ENCODE measurements at places on chromosomes 16 and 17.

GRCh38 chr17:7493941-7494340 is 9.8 kb downstream of the POLR2A start:
- DNase-seq, result no peak

- peak; percentile 92 for DNase-seq
Observed at GRCh38 chr17:48026502-48027321, 10.9 kb downstream of the COPZ2 start.

- DNase-seq, result no peak
Observed at GRCh38 chr16:73527187-73527586, 479.3 kb upstream of the ZFHX3 start.

DNA sequence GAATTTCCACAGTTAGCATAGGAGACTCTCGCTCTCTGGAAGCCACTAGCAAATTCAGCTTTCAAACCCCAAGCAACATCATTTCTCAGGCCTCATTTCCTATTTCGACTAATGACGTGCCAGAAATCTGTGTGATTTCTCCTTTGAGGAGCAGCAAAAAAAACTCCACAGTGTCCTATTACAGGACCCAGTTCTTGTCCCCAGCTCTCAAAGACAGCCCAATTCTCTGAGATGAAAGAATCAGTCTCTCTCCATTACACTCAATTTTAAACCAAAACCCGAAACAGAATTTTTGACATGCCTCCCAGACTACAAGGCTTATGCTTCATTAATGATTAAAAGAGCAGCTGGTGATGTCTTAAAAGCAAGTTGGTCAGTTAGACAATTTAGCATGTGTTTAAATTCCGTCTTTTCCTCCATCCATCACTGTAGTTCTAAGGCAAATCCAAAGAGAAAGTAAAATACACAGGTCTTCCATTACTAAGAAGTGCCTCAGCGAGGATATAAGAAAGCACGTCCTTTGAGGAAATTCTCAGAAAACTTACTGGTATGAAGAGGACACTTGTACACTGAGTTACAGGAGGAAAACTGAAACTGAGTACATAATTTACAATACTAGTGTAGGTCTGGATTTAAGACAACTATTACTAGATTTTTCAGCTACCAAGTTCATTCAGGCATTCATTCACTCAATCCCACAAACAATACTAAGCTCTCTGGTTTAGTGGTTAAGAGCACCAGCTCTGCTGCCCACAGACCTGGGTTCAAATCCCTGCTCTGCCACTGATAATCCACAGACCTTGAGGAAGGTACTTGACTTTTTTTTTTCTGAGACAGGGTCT is 12.5 kb downstream of the TOM1L2 start:
- peak; percentile 34 for DNase-seq

- peak; percentile 16 for DNase-seq
Observed at GRCh38 chr17:56707312-56708219, 114.1 kb downstream of the NOG start.

GRCh38 chr17:12536472-12536871 is 129.2 kb upstream of the MYOCD start:
- no peak for DNase-seq

DNA sequence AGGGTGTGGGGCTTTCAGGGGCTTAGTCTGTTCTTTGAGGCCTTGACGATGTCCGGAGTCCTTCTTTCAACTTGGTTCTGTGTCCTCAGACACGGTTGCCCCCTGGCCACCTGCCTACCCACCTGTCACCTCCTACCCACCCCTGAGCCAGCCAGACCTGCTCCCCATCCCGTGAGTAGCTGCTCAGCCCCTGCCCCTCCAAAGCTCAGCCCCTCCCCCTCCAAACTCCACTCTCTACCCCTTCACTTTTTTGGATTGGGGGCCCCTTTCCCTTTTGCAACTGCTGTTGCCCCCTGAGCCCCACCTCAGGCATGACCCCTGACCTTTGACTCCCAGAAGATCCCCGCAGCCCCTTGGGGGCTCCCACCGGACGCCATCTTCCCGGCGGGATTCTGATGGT is 1.2 kb downstream of the LAT start:
- DNase-seq, result no peak

DNA sequence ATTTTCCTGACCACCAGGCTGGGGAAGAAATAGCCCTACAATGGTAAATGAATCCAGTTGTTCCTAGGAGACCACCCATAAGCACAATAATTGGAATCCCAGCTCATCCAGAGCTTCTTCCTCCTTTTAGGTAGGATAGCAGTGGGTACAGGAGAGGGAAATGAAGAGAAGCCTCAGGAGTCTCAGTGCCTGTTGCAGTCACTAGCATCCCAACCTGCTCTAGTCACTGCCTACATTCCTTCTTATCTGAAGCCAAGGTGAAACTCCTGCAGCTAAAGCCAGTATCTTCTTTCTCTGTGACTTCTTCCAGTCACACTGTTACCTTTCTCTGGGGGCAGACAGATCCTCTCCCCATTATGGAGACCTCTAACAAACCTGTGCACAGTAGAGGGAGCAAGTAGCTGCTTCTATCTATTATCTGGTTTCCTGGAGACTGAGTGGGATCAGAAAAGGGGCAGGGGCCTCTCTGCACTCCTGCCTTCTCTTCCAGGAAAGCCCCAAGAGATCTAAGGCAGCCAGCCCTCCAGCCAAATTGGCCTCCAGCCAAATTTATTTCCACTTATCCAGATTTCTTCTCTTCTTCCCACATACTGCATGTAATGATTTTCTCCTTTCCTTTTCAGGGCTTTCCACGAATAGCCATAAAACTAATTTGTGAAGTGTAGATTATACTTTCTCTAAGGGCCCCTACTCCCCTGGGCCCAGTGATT is 85.5 kb downstream of the SSH2 start:
- peak; percentile 70 for DNase-seq

DNA sequence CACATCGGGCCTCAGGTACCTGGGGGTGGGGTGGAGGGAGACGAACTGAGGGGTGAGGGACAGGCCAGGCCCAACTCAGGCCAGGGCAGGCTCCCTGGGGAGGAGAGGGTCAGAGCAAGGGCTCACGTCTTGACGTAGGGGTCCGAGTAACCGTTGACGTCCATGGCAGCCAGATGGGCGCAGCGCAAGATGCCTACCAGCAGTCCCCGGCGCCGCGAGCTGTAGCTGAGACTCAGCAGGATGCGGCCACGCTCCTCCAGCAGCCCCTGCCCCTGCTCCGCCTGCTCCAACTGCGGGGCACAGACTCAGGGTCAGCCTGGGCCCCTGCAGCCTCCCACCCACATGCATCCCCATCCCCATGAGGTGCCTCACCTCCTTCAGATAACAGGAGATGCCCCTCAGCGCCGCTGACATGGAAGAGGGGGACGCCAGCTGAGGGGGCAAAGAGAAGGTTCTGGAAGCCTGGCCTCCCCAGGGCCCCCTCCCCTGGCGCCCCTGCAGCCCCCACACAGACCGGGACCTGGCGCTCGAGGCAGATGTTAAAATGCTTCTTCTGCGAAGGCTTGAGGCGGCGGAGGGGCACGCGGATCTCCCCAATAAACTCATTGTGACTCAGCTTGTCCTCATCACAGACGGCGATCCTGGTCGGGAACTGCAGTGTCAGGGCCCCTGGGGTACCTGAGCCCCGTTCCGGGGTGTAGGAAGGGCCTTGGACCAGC is 4.0 kb downstream of the DOC2A start:
- DNase-seq, result no peak

DNA sequence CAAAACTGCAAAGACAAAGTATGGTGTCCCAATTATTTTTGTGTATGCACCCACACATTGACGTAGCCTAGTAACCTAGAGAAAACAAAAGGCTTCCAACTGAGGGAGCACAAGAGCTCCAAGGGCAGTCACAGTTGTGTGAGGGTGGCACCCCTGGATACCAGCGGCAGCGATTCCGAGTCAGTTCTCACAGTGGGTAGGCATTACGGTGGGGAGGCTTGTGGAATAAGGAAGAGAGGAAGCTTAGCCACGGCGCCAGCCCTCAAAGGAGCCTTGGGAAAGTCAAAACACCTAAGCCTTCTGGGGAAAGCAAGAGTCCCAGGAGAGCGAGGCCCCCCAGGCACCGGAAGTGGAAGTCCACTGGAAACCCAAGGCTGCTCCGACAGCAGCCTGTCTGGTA is 31.0 kb upstream of the ADCY9 start:
- no peak for DNase-seq

DNA sequence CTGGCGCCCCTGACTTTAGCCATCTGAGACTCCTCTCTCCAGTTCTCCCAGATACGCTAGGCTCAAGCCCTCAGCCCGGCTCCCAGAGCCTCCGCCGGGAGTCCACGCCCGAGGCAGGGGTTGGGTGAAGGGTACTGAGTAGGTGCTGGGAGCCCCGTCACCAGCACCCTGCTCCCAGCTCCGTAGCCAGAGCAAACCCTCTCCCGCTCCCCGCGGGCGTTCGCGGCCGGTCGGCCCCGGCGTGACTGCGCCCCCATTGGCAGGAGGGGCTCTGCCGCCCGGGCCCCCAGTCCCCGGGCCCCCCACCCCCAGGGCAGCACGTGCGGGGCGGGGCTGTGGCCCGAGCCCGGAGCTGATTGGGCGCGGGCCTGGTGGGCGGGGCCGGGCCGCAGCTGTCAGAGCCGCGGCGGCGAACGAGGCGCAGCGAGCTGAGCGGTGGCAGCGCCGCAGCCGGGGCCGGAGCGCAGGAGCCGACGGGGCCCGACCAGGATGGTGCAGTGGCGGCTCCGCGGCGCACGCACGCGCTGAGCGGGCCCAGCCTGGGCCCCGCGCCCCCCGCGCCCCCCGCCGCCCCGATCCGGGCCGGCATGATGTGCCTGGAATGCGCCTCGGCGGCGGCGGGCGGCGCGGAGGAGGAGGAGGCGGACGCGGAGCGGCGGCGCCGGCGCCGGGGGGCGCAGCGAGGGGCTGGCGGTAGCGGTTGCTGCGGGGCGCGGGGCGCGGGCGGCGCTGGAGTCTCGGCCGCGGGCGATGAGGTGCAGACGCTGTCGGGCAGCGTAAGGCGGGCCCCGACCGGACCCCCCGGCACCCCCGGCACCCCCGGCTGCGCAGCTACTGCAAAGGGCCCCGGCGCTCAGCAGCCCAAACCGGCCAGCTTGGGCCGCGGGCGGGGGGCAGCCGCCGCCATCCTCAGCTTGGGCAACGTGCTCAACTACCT is at the start of gene SPNS2:
TSS of gene SPNS2 (plus strand) at position 421 of the 937 bp plus-strand sequence. CDS start at position 588, 167 bp downstream.
- peak; percentile 38 for DNase-seq

DNA sequence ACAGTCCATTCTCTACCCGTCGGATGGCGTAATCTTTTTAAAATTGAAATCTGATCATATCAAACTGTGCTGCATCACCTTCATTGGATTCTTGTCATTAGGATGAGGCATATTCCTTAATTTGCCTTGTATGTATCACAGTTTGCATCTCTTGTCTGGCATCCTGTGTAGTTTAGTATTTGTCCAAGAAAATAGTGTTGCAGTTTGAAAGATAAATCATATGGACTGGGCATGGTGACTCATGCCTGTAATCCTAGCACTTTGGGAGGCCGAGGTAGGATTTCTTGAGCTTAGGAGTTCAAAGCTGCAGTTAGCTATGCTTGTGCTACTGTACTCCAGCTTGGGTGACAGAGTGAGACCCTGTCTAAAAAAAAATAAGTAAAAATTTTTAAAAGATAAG is 5.8 kb upstream of the RSL1D1 start:
- peak; percentile 11 for DNase-seq

DNA sequence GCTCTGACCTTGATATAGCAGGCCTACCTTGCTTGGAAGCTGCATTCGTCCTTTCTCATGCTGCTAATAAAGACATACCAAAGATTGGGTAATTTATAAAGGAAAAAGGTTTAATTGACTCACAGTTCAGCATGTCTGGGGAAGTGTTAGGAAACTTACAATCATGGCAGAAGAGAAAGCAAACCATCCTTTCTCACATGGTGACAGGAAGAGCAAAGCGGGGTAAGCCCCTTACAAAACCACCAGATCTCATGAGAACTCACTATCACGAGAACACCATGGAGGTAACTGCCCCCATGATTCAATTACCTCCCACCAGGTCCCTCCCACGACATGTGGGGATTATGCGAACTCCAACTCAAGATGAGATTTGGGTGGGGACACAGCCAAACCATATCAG is 6.0 kb upstream of the MAPT start:
- DNase-seq, result no peak

GRCh38 chr17:67434061-67434525 is 57.0 kb downstream of the PITPNC1 start:
- DNase-seq, result peak; percentile 77

- DNase-seq, result no peak
Observed at GRCh38 chr17:68540981-68541380, 28.8 kb downstream of the PRKAR1A start.

GRCh38 chr17:49548051-49548505 is 27.6 kb upstream of the NXPH3 start:
- no peak for DNase-seq

- DNase-seq, result no peak
Observed at GRCh38 chr17:42560246-42560645, 1.7 kb upstream of the COASY start.

DNA sequence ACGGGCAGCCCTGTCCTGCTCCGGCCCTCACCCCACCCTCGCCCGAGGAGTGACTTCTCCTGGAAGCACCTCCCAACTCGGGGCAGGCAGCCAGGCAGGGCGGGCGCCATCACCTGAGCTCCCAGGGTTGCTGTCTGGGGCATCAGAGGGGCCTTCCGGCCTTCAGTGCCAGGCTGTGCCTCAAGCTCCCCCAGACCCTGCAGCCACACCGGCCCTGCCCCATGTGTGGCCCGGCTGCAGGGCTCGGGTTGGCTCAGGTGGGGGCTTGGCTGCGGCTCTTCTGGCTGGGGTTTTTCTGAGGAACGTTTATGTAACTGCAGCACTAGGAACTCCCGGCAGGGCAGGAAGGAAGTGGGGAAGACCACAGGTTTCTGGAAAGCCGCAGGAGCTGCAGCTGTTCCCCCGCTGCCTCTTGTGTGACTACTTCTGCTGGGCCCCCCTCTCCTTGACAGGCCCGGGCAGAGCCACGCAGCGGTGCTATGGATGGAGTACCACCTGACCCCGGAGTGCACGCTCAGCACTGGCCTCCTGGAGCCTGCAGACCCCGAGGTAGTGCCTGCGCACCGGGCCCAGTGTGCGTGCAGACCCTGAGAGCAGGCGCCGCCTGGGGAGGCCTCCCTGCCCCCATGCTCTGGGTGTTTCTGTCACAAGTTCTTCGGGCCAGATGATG is 45.6 kb downstream of the PRMT7 start:
- no peak for DNase-seq

DNA sequence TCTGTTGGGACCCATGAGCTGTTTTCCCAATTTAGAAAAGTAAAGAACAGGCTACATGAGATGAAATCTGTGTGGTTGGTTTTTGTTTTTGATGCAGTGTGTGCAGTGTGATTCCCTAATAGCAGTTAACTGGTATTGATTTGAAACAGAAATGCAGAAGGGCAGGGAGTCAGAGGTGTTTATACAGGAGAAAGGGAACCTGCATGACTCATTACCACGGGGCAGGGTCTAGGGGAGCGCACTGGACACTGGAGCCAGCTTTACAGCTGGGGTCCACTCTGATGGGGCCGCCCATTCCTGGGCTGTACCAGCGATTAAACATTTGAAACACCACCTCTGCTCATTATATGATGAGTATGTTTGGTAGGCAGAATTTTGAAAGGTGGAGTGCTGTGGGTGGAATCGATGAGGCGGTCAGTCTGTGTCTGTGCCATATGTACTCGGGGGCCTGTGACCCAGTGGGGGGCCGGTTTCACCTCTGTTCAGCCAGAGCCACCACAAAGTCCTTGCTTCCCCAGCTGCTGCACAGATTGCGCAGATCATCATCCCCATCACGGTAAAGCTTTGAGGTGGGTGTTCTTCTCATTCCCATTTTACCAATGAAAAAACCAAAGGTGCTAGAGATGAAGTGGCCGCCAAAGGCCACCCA is 142.5 kb downstream of the CMIP start:
- no peak for DNase-seq

GRCh38 chr17:66673668-66674276 is 161.1 kb upstream of the CACNG5 start:
- DNase-seq, result peak; percentile 78

GRCh38 chr17:51355441-51356410 is 95.4 kb downstream of the UTP18 start:
- no peak for DNase-seq
